ENCODE measurements at places on chromosomes 1 and 21.

- DNase-seq, result no peak
Measured at GRCh38 chr1:181159451-181160140, 71.1 kb downstream of the IER5 start.

DNA sequence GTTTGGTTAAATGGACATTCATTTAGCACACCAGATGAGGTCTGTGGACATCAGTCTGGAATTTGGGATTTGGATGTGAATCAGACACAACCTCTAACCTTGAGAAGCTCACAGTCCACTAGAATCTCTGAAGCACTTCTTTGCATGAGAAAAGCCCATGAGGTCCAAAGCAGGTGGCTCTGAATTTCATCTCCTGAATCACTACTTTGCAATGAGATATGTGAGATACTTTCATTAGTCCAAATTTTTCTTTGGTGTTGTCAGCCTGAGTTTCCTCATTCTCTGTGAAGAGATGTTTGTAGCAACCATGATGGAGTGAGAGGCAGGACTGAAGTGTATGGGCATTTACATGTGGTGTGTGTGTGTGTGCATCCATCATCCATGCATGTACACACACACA lies 16.5 kb upstream of the LCE2D start:
- no peak for DNase-seq

- no peak for DNase-seq
Measured at GRCh38 chr1:175207971-175208370, 15.4 kb upstream of the KIAA0040 start.

DNA sequence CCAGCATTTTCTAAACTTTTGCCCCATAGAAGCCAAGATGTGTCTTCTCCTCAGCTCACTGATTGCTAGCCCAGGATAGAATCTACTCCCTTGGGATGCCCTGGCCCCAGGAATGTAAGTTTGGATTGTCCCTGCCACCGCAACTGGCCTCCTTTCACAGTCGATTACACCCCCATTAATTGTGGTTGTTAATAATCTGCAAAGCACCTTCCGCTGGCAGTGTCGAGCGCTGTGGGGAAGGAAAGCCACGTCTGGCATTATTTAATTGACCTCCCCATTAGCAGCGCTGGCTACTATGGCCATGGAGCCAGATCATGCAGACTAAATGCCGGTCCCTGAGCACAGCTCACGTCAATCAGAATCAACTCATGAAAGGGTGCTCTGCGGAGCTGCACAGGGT lies 597.3 kb upstream of the PLXNA2 start:
- no peak for DNase-seq

DNA sequence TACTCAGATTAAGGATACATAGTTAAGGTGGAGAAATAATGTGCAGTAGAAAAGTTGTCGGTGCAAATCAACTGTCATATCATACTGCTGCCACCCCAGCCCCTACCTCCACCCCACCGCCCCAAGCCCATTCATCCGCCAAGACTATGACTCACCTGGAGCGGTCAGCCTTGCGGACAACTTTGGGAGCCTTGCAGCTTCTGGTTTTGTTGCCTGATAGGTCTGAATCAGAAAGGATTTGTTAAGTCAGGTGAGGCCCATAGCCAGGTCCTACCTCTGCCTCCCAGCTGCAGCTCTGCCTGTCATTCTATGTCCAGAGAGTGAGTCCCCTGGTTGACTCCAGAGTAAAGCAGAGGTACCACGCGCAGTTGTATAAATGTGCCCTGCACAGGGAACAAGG lies 12.6 kb downstream of the C1orf162 start:
- DNase-seq, result no peak

GRCh38 chr1:3504151-3504821 lies 49.8 kb downstream of the ARHGEF16 start:
- DNase-seq, result peak; percentile 81

DNA sequence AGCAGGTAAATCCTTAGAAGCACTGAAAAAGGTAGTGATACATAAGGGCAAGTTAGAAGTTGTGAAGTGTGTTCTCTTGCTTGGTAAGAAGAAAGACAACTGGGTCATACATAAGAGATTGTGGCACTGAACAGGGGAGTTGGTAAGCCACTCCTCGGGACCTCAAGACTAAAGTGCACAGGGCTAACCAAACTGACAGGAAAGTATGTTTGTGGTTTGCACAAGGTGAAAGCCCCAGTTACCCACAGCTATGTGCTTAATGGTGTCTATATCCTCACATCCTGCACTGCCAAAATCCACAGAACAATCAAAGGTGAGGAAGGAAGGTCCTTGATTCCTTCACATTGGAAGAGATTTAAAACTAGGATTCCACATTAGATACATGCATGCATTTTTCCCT lies 276.5 kb downstream of the DNM3 start:
- DNase-seq, result no peak

- peak; percentile 48 for DNase-seq
Measured at GRCh38 chr1:15152318-15153183, 996 bp upstream of the TMEM51 start.

GRCh38 chr1:155104605-155105534 lies 22.8 kb upstream of the EFNA1 start:
- DNase-seq, result no peak

GRCh38 chr1:31335007-31335406 lies 37.9 kb downstream of the FABP3 start:
- peak; percentile 2 for DNase-seq

DNA sequence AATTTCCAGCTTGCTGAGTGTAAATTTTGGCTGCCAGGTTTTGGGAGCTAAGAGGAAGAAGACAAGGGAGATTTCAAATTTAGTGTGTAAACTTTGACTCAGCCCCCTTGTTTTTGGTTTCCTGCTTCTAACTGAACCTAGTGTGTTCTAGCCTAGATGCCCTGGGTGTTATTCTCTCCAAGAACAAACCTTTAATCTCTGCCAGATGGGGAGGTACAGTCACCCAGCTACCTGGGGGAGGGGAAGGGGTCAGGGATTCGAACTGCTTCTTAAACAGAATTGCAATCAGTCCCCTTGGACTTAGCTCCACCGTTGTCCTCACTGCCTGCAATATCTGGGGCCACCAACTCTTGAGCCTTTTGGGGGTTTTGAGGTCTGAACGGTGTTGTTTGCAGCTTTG lies 238.9 kb downstream of the KIF26B start:
- DNase-seq, result no peak

DNA sequence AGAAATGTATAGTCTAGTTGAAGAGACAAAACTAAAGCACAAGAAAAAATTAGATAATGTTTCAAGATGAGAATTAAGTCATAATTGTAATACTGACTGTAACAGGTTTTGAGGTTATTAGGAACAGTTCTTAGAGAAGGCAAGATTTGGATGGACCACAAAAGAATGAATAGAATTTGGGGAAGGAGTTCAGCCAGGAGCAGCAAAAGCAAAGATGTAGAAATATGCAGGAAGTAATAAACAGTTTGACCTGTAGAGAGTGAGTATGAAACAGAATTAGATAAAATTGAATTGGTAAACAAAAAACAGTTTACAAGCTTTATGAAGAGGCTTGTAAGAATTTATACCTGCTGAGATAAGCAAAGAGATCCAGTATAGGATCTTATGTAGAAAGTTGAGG lies 16.3 kb downstream of the VPS45 start:
- DNase-seq, result no peak
